ENCODE measurements at places on chromosomes 4 and X. TPM values are rescaled to one million over a fixed set of nuclear protein-coding genes. Genes with fewer than 3 reads are reported as not detected.

GRCh38 chr4:23161787-23162186 is 469.1 kb downstream of the GBA3 start:
- H3K27me3 ChIP-seq: peaks cover 2% of the 10 kb centered on the region
- H3K36me3 ChIP-seq: no peaks in the 10 kb centered on the region
- DNase-seq: no peak
- H3K27ac ChIP-seq: no peak overlapping the region
- no peak overlapping the region for H3K4me3 ChIP-seq

DCAF4L1 gene
- 0.36 TPM for total RNA-seq

DNA sequence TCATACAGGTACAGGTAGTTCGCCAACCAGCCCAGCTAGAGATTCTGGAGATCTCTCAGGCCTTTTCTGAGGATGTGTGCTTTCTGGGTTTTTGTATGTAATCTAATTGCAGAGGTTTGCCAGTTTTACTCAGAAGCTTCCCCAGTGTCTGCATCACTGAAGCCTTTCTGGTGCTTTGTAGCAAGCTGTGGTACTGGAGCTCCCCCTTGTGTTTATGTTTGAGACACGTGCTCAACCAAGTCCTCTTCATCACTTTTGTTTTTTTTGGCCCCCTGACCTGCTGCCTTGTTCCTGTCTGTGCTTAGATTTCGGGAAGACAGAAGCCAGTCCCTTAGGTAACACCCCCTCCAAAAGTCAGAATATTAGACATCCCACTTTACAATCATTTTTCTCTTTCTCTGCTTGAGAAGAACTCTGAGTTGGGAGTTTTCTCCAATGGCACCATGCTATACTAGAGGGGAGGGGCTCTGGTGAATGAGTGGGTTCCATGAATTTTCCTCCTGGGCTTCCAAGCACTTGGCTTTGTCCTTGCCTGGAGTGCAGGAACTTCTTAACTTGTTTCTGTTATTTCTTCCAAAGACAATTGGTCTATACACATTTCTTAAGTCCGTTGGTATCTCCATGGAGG is 128.4 kb upstream of the TBC1D9 start:
- no peaks in the 10 kb centered on the region for H3K4me1 ChIP-seq
- no peak overlapping the region for H3K27ac ChIP-seq
- H3K27me3 ChIP-seq: no peaks in the 10 kb centered on the region
- DNase-seq: peak; percentile 89
- H3K36me3 ChIP-seq: no peaks in the 10 kb centered on the region

DNA sequence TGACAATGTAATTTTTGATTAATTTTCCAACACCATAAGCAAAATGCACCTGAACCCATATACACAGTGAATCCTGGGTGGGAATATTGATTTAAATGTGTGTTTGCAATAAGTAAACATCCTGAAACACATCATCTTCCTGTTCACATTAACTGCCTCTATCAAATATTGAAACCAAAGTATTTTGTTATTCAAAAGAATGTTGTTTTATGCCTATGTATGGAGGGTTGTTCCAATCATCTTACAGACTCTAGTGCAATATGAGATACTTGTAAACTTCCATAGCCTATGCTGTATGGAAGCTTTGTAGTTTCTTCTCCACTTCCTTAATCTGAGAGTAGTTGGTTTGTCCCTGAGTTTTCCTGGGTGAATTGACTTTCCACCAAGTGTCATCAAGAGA is 105.4 kb upstream of the SLC7A11 start:
- no peak for DNase-seq
- no peaks in the 10 kb centered on the region for H3K4me1 ChIP-seq
- no peak overlapping the region for H3K27ac ChIP-seq
- H3K4me3 ChIP-seq: no peak overlapping the region
- no peaks in the 10 kb centered on the region for H3K36me3 ChIP-seq
- H3K27me3 ChIP-seq: no peaks in the 10 kb centered on the region

DNA sequence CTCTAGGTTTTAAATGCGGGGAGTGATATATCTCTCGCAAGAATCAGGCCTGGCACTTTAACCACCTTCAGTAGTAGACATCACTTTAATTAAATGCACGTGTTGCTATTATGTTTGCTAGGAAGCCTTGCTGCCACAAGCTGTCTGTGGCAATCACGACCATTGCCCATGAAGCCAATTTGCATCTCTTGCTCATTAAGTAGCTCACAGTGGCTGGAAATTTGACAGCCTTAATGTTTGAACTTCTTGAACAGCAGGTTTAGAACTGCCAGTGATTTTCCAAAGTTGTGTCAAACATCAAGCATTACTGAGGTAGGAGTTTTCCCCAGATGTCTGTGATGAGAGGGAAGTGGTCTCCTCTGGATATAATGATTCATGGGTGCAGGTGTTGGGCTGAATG is 642.3 kb upstream of the CPEB2 start:
- H3K4me3 ChIP-seq: no peak overlapping the region
- no peaks in the 10 kb centered on the region for H3K36me3 ChIP-seq
- DNase-seq: no peak
- H3K4me1 ChIP-seq: no peaks in the 10 kb centered on the region
- H3K27me3 ChIP-seq: no peaks in the 10 kb centered on the region

DNA sequence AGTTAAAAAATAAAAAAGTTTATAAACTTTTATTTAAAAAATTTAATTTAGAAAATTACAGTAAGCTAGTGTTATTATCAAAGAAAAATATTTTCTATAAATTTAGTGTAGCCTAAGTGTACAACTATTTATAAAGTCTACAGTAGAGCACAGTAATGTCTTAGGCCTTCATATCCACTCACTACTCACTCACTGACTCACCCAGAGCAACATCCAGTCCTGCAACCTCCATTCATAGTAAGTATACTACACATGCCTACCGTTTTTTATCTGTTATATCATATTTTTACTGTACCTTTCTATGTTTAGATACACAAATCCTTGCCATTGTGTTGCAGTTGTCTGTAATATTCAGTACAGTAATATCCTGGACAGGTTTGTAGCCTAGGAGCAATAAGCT is 129.0 kb upstream of the FAM47B start:
- no peak overlapping the region for H3K4me3 ChIP-seq
- H3K27me3 ChIP-seq: no peaks in the 10 kb centered on the region
- no peaks in the 10 kb centered on the region for H3K36me3 ChIP-seq
- H3K4me1 ChIP-seq: no peaks in the 10 kb centered on the region
- no peak for DNase-seq
- no peak overlapping the region for H3K27ac ChIP-seq

HPSE gene
- total RNA-seq: 0.11 TPM

DNA sequence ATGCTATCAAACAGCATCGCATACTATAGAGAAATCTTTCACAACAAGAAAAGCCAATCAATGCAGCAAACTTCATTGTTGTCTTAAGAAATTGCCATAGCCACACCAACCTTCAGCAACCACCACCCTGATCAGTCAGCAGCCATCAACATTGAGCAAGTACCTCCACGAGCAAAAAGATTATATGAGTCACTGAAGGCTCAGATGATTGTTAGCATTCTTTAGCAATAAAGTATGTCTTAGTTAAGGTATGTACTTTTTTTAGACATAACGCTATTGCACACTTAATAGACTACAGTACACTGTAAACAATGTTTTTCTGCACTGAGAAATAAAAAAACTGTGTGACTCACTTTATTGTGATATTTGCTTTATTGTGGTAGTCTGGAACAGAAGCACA is 37.8 kb upstream of the FUNDC1 start:
- DNase-seq: no peak
- no peaks in the 10 kb centered on the region for H3K36me3 ChIP-seq
- H3K4me3 ChIP-seq: no peak overlapping the region
- H3K4me1 ChIP-seq: no peaks in the 10 kb centered on the region
- no peaks in the 10 kb centered on the region for H3K27me3 ChIP-seq
- no peak overlapping the region for H3K27ac ChIP-seq

TEX11 gene
- not detected for total RNA-seq

- no peak overlapping the region for H3K27ac ChIP-seq
- H3K4me3 ChIP-seq: no peak overlapping the region
- no peak for DNase-seq
- H3K36me3 ChIP-seq: no peaks in the 10 kb centered on the region
These were observed 169.3 kb downstream of the GC start for GRCh38 chr4:71614621-71615020.

DNA sequence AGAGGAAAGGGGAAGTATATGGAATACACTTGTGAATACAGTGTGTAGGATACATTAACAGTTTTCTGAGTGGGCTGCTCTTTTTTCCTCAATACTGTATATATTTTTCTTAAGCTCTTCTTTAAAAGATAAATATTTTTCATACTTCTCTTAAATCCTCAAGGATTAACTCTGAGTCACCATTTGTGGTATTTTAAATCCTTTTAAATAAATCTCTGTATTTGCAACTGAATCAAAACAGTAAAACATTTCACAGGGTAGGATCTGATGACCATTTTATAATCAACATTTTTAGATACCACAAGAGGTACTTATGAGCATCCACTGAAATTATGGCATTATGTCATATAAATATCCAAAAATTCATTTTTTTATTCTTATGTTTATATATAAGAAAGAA is 87.6 kb downstream of the GAB1 start:
- no peaks in the 10 kb centered on the region for H3K27me3 ChIP-seq
- H3K4me1 ChIP-seq: no peaks in the 10 kb centered on the region
- no peaks in the 10 kb centered on the region for H3K36me3 ChIP-seq

SUPT20HL1 gene
- not detected for total RNA-seq

DNA sequence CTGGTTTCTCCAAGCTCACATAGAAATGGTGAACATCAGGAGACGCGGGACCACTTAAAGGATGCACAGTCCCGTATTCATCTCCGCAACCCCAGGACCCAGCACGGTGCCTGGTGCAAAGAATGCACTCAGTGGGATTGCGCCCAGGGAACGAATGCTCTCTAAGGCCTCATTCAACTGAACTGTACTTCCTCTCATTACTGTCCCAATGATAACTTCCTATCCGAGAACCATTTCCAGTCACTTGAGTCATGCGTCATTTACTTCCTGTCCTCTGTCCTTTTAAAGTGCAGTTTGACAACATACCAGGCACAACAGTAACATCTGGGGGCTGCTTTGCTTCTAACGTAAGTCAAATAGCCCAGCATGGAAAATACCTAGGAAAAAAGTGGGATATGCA is 75.7 kb downstream of the RBM47 start:
- no peak overlapping the region for H3K4me3 ChIP-seq
- H3K4me1 ChIP-seq: peaks cover 4% of the 10 kb centered on the region
- H3K27ac ChIP-seq: no peak overlapping the region
- H3K27me3 ChIP-seq: no peaks in the 10 kb centered on the region
- DNase-seq: no peak

MUC7 gene
- total RNA-seq: not detected

CXCL10 gene
- not detected for total RNA-seq

GRCh38 chr4:183783306-183783705 is 121.8 kb upstream of the STOX2 start:
- no peak overlapping the region for H3K4me3 ChIP-seq
- H3K36me3 ChIP-seq: no peaks in the 10 kb centered on the region
- no peaks in the 10 kb centered on the region for H3K27me3 ChIP-seq
- H3K4me1 ChIP-seq: no peaks in the 10 kb centered on the region
- H3K27ac ChIP-seq: no peak overlapping the region
- no peak for DNase-seq

DNA sequence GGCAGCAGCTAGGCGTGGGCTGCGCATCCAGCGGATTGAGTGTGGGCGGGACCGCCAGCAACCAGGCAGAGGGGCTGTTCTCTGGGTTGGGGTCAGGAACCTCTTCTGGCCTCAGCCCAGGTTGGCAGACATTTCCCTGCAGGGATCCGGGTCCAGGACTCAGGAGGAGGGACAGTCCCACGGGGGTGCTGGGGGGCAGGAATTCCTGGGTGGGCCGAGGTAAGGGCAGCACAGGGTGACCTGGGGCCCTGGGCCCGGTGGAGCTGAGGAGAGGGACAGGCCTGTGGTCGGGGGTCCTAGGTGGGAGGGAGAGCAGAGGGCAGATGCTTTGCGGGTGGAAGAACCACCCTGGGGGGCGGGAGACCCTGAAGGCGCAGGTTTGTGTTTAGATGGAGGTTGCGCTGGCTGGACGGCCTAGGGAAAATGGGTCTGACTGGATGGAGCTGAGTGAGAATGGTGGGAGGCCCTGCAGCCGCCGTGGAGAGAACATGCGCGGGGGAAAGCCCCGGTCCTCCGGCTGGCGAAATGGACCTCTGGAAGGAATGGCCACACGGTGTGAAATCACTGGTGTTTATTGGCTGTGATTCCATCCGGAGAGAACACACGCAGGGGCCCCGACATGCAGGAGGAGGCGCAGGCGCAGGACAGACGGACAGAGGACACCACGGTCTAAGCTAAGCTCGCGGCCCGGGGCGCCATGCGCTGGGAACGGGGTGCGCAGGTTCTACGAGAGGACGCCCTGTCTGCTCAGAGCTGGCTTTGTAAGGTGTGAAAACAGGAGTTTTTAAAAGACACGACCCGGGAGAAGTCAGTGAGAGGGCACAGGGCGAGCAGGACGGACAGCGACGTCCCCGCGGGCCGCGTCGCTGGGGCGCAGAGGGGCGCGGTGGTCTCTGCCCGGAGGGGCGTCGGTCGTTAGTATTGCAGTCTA is 41.3 kb downstream of the CPLX1 start:
- peaks cover 10% of the 10 kb centered on the region for H3K36me3 ChIP-seq
- H3K4me1 ChIP-seq: peaks cover 28% of the 10 kb centered on the region
- no peak overlapping the region for H3K4me3 ChIP-seq

- no peak overlapping the region for H3K27ac ChIP-seq
- DNase-seq: no peak
- no peaks in the 10 kb centered on the region for H3K4me1 ChIP-seq
These were observed 50.6 kb downstream of the PPARGC1A start for GRCh38 chr4:23839279-23839678.

DUSP9 gene
- not detected for total RNA-seq
